ENCODE measurements at places on chromosomes 1 and 21. TPM values are rescaled to one million over a fixed set of nuclear protein-coding genes. Genes with fewer than 3 reads are reported as not detected.

The SPRR2E gene
- total RNA-seq, result not detected

DNA sequence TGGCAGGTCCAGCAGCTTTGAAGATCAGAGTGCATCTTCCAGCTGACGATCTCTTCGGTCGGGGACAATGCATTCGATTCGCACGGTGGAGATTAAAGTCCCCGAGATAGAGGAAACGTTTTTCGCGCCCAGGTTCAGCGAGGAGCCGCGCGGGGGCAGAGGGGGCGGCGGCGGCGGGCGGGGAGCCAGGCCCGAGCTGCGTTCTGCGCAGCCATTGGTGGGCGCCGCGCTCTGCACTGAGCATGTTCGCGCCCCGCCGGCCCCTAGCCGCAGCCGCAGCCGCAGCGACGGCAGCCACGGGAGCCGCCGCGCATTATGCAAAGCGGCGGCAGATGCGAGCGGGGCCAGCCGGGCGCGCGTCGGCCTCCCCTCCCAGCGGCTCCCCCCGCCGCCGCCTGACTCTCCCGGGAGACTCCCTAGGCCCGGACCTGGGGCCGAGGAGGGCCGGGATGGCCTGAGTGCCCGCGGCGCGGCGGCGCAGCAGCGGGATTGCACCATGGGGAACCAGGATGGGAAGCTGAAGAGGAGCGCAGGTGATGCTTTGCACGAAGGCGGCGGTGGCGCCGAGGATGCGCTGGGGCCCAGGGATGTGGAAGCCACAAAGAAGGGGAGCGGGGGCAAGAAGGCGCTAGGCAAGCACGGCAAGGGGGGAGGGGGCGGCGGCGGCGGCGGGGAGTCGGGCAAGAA, at the start of gene FMN2:
TSS of gene FMN2 (plus strand) at position 270 of the 687 bp plus-strand sequence. CDS start at position 497, 227 bp downstream.
- no peak within 1 kb of the TSS for H3K27ac ChIP-seq
- DNase-seq, result no peak
- no peaks in the 10 kb centered on the region for H3K36me3 ChIP-seq
- peaks cover 6% of the 10 kb centered on the region for H3K4me1 ChIP-seq
- H3K27me3 ChIP-seq, result peaks cover 39% of the 10 kb centered on the region

The LDLRAD1 gene
- not detected for total RNA-seq

DNA sequence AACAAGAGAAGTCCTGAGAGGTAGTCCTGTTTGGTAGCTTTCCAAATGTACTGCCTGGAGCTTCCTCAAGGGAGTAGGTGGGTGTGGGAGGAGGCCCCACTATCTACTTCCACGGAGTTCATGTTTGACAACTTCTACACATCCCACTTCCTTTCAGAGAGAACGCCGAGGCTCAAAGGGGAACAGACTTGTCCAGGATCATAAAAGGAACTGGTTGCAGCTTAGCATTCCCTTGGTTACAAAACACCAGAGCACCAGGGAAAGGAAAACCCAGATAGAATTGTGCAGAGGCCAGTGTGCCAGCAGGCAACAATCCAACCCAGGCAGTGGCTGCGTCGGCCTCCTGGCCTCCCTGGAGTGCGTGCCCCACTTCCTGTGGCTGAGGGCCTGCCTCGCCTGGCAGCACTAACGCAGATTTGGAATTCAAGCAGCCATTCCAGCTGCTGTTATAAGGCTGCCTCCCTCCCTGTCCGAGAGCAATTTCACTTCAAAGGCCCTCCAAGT, 4.2 kb upstream of the RAP1GAP start:
- no peak overlapping the region for H3K27ac ChIP-seq
- peaks cover 2% of the 10 kb centered on the region for H3K27me3 ChIP-seq
- H3K4me1 ChIP-seq, result peaks cover 2% of the 10 kb centered on the region
- DNase-seq, result no peak
- no peaks in the 10 kb centered on the region for H3K36me3 ChIP-seq

GRCh38 chr1:228940926-228941325, 205.6 kb downstream of the RHOU start:
- H3K27me3 ChIP-seq, result no peaks in the 10 kb centered on the region
- no peak overlapping the region for H3K27ac ChIP-seq
- H3K4me1 ChIP-seq, result peaks cover 27% of the 10 kb centered on the region
- no peak overlapping the region for H3K4me3 ChIP-seq
- no peak for DNase-seq
- no peaks in the 10 kb centered on the region for H3K36me3 ChIP-seq

- H3K36me3 ChIP-seq, result no peaks in the 10 kb centered on the region
- H3K27ac ChIP-seq, result no peak overlapping the region
- H3K4me1 ChIP-seq, result no peaks in the 10 kb centered on the region
- DNase-seq, result no peak
Observed at GRCh38 chr21:27189870-27190269, 223.0 kb upstream of the ADAMTS5 start.

DNA sequence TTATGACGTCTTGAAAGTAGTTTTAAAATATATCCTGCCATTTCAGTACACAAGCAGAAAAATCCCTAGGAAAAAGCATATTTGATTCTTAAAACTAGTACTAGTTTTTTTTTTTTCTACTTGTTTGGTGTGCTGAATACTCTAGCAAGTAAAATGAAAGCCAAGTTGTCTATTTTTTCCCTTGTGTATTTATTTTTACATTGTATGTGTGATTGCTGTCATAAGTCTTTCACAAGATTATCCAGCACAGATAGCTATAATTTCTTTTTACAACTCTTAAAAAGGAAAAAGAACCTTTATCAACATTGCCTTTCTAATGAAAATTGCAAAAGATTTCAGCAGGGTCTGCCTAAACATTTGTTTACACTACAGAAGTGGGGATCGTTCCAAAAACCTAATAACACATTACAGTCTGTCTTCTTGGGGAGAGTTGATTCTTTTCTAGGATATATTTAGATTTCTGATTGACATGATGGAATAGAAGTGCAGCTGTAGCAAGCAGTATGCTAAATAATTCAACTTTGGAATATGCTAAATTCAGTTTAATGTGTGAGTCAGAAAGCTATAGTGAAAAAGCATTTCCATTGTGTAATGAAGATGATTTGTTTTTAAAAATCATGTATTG, 2.5 kb downstream of the DR1 start:
- H3K4me1 ChIP-seq, result peaks cover 40% of the 10 kb centered on the region
- peak overlapping the region; percentile 83 for H3K4me3 ChIP-seq
- H3K36me3 ChIP-seq, result peaks cover 23% of the 10 kb centered on the region
- H3K27ac ChIP-seq, result peak overlapping the region; percentile 96
- DNase-seq, result no peak
- H3K27me3 ChIP-seq, result no peaks in the 10 kb centered on the region

DNA sequence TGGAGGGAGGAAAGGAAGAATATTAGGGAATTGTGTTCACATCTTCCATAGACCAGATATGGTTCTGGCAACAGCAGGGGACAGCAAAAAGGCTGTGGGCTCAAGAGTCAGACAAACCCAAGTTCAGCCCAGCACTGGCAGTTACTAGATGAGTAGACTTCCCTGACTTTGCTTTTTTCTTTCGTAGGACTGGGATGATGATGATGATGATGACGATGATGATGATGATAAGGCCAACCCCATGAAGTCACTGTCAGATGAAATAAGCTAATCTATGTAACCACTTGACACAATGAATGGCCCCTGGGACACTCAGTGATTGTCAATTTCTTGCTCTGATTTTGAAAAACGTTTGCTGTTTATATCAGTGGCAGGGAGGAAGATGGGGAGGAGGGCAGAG, 109.6 kb downstream of the TNR start:
- H3K4me1 ChIP-seq, result no peaks in the 10 kb centered on the region
- no peak overlapping the region for H3K27ac ChIP-seq
- no peaks in the 10 kb centered on the region for H3K36me3 ChIP-seq
- H3K27me3 ChIP-seq, result peaks cover 12% of the 10 kb centered on the region
- H3K4me3 ChIP-seq, result no peak overlapping the region

GRCh38 chr1:23817633-23818032, 7.6 kb downstream of the HMGCL start:
- peaks cover 5% of the 10 kb centered on the region for H3K4me1 ChIP-seq
- peaks cover 15% of the 10 kb centered on the region for H3K36me3 ChIP-seq
- no peak overlapping the region for H3K27ac ChIP-seq
- no peak overlapping the region for H3K4me3 ChIP-seq
- H3K27me3 ChIP-seq, result no peaks in the 10 kb centered on the region

The TCHHL1 gene
- total RNA-seq, result not detected

DNA sequence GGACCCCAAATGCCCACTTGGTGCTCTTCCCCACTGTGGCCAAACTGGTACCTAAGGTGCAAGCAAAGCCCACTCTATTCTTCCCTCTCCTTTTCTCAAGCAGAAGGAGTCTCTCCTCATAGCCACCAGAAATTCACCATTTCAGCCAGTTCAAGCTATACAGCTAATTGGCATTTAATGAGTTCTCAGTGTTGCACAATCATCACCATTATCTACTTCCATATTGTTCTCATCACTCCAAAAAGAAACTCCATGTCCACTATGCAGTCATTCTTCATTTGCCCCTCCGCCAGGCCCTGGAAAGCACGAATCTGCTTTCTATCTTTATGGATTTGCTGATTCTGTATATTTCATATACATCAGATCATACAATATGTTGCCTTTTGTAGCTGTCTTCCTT, 9.9 kb upstream of the ATG4C start:
- peaks cover 3% of the 10 kb centered on the region for H3K27me3 ChIP-seq
- H3K4me1 ChIP-seq, result no peaks in the 10 kb centered on the region
- no peaks in the 10 kb centered on the region for H3K36me3 ChIP-seq
- no peak for DNase-seq
- no peak overlapping the region for H3K27ac ChIP-seq
- no peak overlapping the region for H3K4me3 ChIP-seq

DNA sequence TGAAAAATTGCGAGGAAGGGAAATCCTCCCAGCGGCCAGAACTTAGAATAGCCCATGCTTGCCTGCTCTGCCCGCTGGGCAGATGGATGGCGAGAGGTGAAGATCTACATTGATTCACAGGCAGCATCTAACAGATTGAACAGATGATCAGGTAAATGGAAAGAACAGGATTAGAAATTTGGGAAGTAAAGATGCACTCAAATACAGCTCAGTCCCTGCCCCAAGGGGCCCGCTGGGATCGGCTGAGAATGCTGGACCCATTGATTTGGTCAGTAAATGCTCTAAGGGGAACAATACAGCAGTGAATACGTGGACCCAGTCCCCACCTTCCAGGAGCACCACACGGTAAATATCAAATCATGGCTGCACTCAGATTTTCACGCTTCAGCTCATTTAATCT, 248.2 kb downstream of the MATN1 start:
- H3K4me3 ChIP-seq, result no peak overlapping the region
- no peaks in the 10 kb centered on the region for H3K27me3 ChIP-seq
- no peaks in the 10 kb centered on the region for H3K36me3 ChIP-seq
- no peak overlapping the region for H3K27ac ChIP-seq
- H3K4me1 ChIP-seq, result no peaks in the 10 kb centered on the region
